ENCODE measurements at places on chromosomes 3 and 15.

GRCh38 chr3:52454250-52454937 lies 553 bp upstream of the TNNC1 start:
- no peak for DNase-seq

DNA sequence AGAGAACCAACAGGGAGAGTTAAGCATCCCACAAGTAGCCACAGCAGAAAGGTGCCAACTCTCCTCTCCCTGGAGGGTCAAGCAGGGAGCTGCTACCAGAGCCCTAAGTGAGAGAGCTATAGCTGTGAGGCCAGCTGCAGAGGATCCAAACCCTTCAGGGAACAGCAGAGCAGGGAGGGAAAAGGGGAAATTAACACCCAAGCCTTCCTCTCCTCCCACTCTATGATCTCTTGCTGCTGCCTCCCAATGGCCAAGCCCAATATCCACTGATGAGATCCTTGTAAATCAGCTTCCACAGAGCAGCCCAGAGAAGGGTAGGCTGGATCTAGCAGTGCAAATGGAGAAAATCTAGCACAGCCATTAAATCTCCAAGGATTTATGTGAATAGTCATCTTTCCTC lies 68.2 kb upstream of the THBS1 start:
- DNase-seq, result no peak

DNA sequence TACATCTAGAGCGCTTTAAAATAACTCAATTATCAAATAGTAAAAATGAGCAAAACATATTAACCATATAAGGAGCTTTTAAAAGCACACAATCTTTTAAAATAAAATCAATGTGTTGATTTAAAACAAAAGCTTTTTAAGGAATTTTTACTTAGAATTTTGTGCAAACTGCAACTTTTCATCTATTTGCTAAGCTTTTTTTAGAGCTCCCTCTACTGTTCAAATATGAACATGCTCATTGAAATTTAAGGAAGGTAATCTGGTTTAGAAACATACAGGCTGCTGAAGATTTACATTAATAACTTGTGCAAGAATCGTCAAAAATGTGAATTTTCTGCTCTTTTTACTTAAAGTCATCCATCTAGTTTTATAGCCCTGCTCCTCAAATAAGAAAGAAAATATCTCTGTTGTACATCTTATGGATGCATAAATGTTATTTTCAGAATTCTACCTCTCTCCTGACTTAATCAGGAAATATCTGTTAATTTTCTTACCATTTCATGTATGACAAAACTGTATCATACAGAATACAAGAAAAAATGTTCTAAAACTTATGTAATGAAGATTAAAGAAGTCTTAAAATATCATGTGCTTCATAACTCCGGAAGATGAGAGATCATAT lies 469.4 kb upstream of the ROBO2 start:
- peak; percentile 2 for DNase-seq

DNA sequence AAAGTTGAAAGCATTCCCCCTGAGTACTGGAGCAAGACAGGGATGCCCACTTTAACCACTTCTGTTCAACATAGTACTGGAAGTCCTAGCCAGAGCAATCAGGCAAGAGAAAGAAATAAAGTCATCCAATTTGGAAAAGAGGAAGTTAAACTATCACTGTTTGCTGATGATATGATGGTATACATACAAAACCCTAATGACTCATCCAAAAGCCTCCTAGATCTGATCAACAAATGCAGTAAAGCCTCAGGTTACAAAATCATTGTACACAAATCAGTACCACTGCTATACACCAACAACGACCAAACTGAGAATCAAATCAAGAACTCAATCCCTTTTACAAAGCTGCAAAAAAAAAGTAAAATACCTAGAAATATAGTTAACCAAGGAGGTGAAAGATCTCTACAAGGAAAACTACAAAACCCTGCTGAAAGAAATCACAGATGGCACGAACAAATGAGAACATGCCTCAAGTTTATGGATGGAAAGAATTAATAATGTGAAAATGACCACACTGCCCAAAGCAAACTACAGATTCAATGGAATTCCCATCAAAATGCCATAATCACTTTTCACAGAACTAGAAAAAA lies 40.3 kb downstream of the RPL39L start:
- DNase-seq, result no peak

GRCh38 chr3:169846458-169847193 lies 23.1 kb downstream of the LRRC31 start:
- DNase-seq, result peak; percentile 71

DNA sequence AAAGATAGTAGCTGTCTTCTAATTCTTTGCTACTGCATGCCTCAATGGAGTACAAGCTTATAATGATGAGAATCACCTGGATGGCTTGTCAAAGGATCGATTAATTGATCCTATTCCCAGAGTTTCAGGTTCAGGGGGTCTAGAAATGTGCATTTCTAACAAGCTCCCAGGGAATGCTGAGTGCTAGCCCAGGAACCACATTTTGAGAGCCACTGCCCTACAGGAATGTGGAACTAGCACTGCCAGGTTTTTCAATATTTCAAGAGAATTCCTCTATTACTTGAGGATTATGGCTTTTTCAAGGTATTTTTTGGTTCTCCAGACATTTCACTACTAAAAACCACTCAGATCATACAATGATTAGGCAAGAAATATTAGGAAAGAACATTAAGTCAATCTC lies 52.7 kb downstream of the RARB start:
- DNase-seq, result no peak

GRCh38 chr3:30481241-30481640 lies 125.2 kb upstream of the TGFBR2 start:
- DNase-seq, result no peak

GRCh38 chr3:56796202-56796601 lies 5.5 kb downstream of the ARHGEF3 start:
- DNase-seq, result no peak

GRCh38 chr3:169966951-169967915 lies 626 bp downstream of the SEC62 start:
- peak; percentile 11 for DNase-seq

- DNase-seq, result no peak
Observed at GRCh38 chr3:123067689-123068600, 1.1 kb downstream of the PDIA5 start.

DNA sequence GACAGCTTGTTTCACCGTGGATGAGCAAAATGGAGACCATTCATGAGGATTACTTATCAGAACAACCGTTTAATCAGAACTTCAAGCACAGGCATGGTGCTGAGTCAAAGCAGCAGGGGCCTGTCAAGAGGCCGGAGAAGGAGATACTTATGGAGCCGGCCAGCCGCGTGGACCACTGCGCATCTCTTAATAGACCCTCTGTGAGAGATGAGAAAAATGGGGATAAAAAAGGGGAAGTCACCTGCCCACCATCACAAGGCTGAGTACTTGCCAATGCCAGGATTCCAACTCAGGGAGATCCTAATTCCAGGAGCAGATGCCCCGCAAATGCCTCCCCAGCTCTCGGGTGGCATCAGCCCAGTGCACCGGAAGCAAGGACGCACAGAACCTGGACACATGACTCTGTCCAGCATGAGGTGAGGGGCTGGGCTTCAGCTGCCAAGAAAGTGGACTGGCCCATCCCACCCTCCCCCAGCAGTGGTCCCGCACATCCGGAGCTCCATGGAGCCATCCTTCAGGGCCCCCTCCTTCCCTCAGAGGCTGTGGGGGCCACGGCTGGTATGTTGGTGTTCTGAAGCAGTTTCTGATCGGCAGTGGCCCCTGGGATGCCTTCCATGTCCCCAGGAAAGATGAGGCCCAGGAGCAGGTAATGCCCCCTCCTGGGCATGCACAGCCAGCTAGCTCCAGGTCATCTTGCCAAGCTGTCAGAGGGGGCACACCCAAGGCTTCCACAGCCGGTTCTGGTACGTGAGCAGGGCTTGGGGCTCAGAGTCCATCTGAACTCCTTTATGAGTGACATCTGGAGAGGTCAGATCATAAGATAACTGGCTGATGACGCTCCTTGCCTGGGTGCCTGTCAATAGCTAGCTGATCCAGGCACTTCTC lies 143.8 kb downstream of the ATP10A start:
- DNase-seq, result no peak

DNA sequence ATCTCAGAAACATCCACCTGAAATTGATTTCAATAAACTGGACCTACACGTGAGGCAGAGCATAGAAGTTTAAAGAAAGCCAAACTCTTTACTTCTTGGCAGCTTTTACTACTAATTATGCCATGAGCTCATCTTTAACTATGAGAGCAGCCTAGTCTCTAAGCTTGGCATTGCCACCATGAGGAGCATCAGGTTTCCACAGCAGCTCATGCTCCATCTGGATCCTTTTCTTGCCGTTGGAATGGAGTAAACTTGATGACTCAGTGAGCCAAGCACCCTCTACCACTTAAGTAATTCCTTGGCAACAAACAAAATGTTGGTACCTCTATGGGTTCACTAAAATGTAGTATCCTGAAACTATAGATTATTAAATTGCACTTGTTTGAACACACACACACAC lies 583.2 kb downstream of the EPHA3 start:
- no peak for DNase-seq

DNA sequence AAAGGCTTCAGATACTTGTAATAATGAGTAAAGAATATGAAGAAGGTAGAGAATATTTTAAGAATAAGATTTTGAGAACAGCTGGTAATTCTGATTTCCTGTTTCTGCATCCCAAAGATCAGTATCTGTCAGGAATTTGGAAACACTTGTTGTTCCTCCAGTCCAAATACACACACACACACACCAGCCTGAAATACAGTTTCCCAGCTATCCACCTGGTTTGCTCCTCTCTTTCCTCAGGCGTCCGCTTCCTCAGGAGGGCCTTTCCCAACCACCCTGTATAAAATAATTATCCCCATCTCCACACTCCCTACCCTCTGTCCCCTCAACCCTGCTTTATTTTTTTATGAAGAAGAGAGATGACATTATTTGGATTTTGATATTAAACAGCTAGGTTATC lies 2.0 kb upstream of the FSIP1 start:
- DNase-seq, result no peak

DNA sequence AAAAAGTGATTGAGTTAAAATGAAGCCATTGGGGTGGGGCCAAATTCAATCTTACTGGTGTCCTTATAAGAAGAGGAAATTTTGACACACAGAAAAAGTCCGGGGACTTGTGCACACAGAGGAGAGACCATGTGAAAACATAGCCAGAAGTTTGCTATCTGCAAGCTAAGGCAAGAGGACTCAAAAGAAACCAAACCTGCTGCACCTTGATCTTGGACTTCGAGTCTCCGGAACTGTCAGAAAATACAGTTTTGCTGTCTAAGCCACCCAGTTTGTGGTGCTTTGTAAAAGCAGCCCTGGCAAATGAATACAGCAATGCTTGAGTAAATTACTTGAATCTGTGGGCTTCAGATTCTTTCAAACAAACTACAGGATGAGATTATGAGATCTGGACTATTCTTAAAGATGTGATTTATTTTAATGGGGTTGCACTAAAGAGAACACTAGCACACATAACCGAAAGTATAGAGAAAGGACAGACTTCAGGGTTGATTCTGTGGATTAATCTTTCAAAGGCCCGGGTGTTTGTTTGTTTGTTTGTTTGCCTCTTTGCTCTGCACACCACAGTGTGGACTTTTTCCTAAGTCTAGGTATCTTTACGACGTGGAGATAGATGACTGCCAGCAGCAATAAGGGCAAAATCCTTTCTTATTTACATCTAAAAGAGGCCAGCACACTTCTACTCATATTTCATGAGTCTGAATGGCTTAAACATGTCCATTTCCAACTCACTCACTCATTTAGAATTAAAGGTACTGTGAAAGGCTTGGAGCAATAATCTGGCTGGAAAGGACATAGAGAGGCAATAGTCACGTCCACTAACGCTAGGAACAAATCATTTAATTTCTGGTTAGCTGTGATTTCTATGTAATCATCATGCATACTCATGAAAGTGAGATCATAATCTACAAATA lies 53.9 kb upstream of the SSR3 start:
- DNase-seq, result no peak

DNA sequence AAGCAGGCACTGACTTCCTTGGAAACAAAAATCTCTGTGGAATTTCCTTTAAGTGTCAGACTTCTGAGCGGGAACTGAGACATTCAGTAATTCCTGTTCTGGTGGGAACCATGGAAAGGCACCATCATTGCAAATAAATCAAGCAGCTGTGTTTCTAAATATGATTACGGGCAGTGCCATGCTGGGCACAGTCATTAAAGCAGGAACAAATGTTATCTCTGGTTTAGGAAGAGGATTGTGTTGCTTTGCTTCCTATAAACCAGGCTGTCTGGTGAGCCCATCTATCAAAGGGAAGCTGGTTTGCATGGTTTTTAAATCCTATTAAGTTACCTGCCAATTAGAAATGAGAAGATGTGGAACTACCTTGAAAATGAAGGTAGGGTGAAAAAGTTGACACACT lies 86.7 kb downstream of the EBLN2 start:
- no peak for DNase-seq

DNA sequence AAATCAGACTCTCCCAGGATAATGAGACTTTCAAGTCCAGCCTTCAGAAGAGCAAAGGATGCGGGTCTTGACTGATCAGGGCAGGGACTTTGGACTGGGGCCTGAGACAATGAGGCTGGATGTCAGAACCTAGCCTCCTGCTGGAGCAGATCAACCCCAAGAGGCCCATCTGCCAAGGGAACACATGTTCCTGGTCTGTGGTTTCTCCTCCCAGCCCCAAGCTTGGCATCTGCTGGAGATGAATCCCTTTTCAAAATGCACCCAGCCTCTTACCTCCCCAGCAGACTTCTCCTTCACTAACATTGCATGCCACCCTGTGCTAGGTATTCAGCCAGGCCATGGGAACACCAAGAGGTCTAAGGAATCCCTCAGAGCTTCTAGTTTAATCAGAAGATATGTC lies 43.7 kb upstream of the MFGE8 start:
- no peak for DNase-seq

GRCh38 chr3:197463279-197463678 lies 92.5 kb downstream of the BDH1 start:
- no peak for DNase-seq

DNA sequence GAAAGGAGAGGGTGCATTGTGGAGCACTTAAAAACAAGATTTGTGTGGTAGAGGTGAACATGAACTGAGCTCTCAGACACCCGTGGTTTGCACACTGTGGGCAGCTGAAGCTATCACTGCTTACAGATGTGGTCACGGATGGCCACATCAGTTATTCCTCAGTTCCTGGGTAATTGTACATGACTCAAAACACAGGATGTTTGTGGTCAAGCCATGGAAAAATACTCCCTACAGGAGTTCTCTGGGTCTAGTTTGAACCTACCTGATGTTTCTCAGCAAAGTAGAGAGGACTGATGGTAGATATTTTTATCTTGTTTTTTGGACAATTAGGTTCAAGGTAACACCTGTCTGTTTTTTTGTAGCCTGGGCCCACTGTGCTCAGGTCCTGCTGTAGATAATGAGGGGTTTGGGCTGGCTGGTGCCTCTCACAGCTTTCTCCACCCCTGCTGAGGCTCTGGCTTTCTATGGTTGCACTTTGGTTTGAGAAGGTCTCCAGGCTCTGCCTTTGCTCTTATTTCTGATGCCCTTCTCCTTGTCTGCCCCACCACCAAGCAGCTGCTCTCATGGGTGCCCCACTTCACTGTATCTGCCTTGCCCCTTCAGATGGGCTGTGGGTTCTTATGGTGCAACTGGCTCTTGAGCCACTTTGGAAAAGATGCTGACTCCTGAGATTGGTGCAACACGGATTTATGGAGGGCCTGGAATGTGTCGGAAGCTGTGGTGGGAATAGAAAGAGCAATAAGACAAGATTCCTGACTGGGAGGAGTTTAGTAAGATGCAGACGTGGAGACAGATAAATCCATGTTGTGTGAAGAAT lies 40.1 kb downstream of the CDCP1 start:
- no peak for DNase-seq
